ENCODE measurements at places on chromosomes 16 and 17. TPM values are rescaled to one million over a fixed set of nuclear protein-coding genes. Genes with fewer than 3 reads are reported as not detected.

SLC6A2 gene
- not detected for total RNA-seq

RBFOX1 gene
- total RNA-seq: not detected

DPEP3 gene
- total RNA-seq: not detected

DNA sequence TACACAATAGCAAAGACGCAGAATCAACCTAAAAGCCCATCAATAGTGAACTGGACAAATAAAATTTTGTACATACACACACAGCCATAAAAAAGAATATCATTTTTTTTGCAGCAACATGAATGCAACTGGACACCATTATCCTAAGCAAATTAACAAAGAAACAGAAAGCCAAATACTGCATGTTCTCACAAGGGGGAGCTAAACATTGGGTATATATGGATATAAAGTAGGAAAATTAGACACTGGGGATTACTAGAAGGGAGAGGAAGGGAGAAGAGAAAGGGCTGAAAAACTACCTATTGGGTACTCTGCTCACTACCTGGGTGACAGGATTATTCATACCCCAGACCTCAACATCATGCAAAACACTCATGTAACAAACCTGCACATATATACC lies 28.2 kb downstream of the ADAMTS18 start:
- no peak overlapping the region for H3K27ac ChIP-seq
- no peaks in the 10 kb centered on the region for H3K27me3 ChIP-seq
- no peak overlapping the region for H3K4me3 ChIP-seq
- no peak for DNase-seq
- H3K4me1 ChIP-seq: no peaks in the 10 kb centered on the region

VWA3A gene
- 0.17 TPM for total RNA-seq

DNA sequence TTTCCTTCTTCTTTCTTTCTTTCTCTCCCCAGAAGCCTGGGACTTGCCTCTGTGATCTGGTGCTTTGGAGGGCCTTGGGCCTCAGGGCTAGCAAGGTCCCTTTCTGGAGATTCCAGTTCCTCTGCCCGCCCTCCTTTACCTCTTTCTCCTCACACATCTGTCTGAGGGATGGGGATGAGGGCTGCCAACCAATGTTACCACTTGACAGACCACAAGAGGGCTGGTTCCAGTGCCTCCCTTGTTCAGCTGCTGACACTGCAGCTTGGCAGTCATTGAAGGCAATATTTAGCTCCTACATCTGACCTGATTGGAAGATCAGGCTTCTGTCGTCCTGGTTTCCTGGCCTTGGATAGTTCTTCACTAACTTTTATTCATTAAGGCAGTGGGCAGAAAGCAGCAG lies 3.6 kb upstream of the ZNF652 start:
- no peak overlapping the region for H3K4me3 ChIP-seq
- no peak overlapping the region for H3K27ac ChIP-seq
- H3K27me3 ChIP-seq: no peaks in the 10 kb centered on the region
- H3K4me1 ChIP-seq: peaks cover 2% of the 10 kb centered on the region
- DNase-seq: no peak

Data from fibroblast of lung (primary cell).